ENCODE measurements at places on chromosomes 5 and 9.

DNA sequence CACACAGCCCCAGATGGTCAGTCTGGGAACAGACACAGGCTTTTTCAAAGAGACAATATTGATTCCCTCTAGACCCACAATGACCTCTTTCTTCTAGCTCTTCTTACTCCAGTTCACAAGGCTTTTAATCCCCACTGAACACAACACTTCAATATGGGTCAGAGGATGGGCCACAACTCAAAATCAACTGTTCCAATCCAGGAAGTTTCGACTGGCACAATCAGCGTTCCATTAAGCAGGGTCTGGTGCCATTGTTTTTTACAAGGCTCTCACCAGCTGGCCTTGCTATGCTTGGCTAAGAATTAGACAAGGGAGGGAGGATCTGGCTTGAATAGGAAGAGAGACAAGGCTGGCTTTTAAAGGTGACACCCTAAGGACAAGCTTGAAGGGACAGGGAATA, 199.4 kb upstream of the SLC24A2 start:
- no peak for DNase-seq

GRCh38 chr5:72166070-72166979, 59.0 kb downstream of the MAP1B start:
- DNase-seq = peak; percentile 83

DNA sequence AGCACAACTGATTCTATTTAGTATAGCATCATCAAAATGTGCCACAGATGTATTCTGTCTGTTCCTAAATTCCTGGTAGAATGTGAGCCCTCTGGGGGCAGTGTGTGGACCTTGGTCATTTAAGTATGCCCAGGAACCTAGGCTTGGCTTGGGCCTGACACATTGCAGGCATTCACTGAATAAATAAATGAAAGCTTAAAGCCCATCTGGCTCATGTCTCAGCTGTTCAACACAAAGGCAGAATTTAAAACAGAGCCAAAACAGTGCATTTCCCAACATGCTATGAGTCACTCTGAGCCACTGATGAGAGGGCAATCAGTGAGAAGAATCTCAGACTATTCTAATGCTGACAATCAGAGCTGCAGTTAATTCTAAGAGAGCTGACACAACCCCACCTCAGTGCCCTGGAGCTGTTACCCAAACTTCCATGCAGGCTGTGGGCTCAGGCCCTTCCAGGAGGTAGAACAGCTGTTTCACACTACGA, 8.1 kb downstream of the FAM193B start:
- no peak for DNase-seq

DNA sequence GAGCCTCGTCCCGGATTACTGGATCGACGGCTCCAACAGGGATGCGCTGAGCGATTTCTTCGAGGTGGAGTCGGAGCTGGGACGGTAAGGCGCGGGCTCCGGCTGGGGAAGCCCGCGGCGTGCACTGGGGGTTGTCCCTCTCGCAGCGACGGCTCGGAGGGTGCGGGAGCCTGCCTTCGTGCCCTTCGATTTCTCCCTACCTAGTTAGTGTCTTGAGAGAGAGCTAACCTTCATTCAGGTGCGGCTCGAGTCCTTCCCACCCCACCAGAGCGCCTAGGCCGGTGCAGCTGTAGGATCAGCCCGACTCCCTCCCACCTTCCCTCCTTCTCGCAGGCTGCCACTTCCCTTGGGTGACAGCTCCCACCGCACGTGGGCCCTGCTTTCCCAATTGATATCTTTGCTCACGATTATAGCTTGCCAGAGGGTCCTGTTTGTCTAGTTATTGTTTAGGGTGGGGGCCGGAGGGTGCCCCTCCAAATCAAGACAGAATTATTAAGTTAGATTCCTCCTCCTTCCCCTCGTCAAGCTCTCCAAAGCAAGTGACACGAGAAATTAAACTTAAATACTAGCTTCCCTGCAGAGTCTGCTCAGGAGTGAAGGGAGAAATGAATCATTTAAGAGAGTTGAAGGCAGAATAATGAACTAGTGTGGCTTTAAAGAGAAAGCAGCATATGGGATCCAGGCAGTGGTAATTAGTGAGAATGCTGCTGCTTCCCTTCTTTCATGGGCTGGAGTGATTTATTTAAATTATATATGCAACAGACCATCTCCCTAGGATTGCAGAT, 569 bp downstream of the CAMK4 start:
- no peak for DNase-seq

- no peak for DNase-seq
These were observed 197.1 kb upstream of the TBCA start for GRCh38 chr5:77973253-77973609.

DNA sequence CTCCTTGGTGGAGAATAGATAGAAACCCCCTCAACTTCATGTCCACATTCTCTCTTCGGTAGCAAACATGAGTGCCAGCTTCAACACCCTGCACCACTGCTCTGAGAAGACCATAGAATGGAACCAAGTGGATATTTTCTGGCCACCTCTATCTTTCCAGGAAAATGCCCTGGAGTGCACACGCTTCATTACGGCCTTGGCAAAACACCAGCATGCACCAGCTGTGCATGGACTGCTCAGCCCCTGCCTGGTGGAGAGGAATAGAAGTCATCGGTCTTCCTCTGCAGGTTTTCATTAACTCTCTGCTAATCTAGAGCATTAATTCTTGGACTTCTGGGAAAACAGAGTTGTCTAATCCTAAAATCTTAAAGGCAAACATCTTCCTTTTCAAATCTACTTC, 211.6 kb upstream of the TMEM161B start:
- DNase-seq = no peak

GRCh38 chr5:122951658-122952057, 84.9 kb downstream of the PPIC start:
- no peak for DNase-seq

DNA sequence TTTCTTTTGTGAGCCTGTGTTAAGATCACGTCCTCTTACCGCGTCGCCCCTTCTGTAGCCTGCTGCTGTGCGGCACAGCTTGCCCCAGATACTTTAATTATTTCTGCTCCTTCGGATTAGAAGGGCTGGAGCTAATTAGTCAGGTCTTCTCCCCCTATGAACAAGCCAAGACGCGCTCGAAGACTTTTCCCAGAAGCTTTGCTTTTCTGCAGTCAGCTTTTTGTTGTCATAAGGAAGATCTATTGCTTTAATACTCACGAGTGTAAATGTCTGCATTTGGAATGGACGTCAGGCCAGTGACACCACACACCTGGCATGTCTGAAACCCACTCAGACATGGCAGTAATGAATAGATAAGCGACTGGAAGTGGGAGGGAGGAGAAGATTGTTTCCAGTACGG, 37.0 kb downstream of the PRUNE2 start:
- no peak for DNase-seq

DNA sequence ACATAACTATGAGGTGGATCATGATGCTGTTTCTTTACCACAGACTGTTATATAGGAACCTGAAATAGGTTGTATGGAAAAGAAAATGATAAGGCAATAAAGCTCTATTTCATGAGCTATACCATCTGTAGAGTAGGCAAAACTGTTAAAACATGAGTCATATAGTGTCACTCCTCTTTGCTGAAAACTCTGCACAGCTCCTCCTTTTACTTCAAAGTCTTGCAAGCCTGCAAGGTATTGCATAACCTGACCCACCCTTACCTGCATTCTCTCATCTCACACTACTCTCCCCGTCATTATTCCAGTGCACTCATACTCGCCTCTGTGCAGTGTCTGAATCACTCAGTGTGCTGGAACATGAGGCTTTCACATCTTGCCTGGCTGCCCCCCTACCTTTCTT, 790.1 kb downstream of the EFNA5 start:
- no peak for DNase-seq

DNA sequence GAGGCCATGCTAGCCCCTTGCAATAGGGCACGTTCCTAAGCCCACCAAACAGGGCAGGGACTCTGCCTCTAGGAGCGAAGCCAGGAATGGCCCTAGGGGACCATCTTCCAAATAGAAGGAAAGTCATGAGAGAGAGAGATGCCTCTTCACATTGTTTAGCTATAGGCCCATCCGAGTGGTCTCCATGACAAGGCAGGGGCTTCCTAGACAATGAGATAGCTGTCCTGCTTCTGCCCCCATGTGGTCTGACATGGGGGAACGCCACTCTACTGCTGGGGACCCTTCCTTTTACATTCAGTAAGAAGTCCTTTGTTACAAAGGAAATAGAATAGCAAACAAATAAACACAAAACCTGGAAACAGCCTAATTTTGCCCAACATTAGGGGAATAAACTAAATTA, 17.9 kb upstream of the KIF4B start:
- no peak for DNase-seq

- DNase-seq = no peak
These were observed 226.9 kb downstream of the MAN2A1 start for GRCh38 chr5:109916481-109917153.

DNA sequence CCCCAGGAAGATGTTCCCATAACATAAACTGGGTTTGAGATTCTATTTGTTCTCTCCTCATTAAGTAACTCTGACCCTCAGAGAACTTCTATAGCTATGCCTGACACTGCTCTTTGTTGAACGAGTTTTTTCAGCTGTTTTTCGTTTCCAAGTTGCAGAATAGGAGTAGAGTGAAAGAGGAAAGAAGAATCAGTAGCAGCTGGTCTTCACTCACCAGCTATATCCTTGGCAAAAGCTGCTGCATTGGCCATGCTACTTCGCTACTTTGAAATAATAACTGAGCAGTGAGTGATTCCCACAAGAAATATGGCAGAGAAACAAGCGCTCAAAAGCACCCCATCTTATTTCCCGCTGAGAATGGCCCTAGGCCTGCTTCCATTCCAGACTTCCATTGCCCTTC, 329.0 kb downstream of the ISL1 start:
- DNase-seq = no peak

DNA sequence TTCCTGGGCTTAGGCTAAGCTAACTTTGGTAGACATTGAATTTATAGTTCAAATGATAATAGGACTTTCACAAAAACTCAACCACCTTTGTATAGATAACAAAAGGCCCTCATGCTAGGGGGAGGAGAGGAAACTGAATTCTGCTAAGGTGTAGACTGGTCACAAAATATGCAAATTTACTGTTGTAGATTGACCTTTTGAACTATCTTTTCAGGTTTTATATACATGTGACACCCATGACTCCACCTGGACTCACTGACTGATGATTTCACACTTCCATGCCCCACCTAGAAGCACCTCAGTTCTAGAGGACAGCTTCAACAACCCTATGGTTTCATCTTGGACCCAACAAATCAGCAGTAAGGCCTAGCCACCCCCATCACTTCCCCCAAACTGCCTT, 165.7 kb downstream of the CEMIP2 start:
- DNase-seq = no peak

DNA sequence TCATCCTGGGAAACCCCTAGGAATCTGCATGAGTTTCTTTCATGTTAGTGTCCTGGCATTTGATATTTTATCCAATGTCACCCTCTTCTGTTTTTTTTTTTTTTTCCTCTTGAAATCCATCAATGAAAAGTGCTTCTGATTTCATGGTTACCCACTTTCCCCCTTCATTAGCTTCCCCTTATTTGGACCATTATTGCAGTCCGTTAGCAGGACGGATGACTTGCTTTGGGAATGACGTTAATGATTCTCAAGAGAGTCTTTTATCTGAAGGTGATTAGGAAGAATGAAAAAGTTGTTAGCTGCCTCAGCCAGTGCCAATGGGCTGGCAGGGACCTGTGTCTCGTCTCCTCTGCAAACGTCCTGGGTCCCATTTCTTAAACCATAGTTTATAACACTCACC, 134.7 kb downstream of the SEMA6A start:
- DNase-seq = no peak

- no peak for DNase-seq
These were observed at the start of gene LCN2 for GRCh38 chr9:128149001-128149701. Gene LCN2 (plus strand): TSS chr9:128149453. CDS start chr9:128149526, 73 bp downstream.

DNA sequence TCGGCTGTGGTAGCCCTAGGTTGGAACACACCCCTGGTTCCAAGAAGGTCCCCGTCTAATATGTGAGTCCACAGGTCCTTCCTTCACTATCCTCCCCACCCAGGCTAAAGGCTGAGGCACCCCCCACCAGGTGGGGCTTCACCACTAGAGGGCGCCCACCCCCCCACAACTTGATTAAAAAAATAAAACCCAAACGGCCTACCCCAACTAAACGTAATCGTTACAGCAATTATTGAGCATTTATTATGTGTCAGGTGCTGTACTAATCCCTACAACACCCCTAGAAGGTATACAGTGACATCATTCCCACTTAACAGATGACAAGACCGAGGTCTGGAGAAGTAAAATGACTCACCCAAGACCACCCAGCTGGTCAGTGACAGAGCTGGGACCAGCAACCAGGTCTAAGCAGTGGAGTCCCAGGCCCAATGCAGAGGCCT, 65.0 kb downstream of the FGF18 start:
- no peak for DNase-seq

- DNase-seq = peak; percentile 5
These were observed 215.6 kb upstream of the DMAC1 start for GRCh38 chr9:8014997-8015682.

GRCh38 chr5:142922223-142922952, 152.2 kb downstream of the ARHGAP26 start:
- DNase-seq = no peak

- DNase-seq = no peak
These were observed 51.2 kb upstream of the ADRA1B start for GRCh38 chr5:159864885-159865691.

- DNase-seq = no peak
These were observed 268.8 kb upstream of the WWC1 start for GRCh38 chr5:168022446-168023169.

DNA sequence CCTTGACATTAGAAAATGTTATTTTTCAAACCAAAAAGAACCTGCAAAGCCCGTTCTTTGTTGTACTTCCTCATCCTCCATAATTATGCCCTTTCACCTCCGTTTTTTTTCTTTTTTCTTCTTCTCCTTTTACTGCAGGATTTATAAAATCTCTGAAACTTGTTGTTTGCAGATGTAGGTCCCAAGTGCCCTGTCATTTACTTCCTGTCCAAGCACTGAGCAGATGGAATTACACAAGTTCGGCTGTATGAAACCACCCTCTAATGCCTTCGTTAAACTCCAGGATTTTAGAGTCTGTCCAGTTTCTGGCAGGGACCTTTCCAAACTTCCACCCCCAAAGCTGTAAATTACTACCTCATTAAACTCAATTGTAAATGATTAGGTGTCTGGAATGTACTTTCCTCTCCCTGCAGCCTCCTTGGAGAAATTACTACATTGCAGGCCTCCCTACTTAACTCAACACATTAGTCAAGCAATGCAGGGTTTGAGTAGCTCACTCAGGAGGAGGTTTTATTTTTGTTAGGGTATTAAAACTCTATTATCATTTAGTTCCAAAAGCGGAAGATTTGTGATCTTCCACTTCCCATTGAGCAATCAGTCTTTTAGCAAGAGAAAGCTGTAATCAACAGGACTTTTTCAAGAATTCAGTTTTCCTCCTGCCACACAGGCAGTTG, 125.6 kb upstream of the LPAR1 start:
- DNase-seq = no peak

- DNase-seq = no peak
These were observed 475.6 kb upstream of the PTGER4 start for GRCh38 chr5:40204144-40204543.

- DNase-seq = no peak
These were observed 138.6 kb downstream of the PALM2AKAP2 start for GRCh38 chr9:109918339-109919163.

GRCh38 chr5:175520321-175520720, 42.0 kb downstream of the SFXN1 start:
- DNase-seq = no peak

Data from DMS79 (cell line).